NCI-H1417 (cell line): ENCODE measurements at places on chromosomes 11 and 22.
A peak's percentile ranks its signal among the peaks of the same experiment; 100 is the strongest.

DNA sequence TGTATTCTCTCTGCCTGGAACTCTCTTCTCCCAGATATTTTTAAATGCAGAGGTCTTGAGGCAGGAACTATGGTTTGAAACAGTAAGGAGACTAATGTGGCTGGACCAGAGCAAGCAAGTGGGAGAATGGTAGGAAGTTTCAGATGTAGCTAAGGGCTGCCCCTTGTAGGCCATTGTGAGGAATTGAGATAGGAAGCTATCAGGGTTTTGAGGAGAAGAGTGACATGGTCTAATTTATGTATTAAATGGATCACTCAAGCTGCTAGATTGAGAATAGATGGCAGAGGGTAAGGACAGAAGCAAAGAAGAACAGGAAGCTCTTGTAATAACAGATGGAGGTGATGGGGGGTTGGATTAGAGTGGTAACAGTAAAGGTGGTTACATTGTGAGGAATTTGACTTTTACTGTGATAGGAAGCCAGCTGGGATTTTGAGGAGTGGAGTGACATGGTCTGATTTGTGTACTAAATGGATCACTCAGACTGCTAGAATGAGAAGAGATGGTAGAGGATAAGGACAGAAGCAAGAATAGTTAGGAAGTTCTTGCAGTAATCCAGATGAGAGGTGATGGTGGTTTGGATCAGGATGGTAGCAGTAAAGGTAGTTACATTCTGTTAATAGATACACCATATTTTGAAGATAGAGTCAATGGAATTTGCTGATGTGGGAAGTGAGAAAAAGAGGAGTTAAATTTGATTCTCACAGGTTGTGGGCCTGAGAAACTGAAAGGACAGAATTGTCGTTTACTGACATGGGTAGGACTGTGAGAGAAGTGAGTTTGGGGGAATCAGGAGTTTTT, 63.0 kb downstream of the HIPK3 start:
- DNase-seq, result no peak

- peak; percentile 26 for DNase-seq
Measured at GRCh38 chr11:83312430-83312829, 26.3 kb upstream of the CCDC90B start.

DNA sequence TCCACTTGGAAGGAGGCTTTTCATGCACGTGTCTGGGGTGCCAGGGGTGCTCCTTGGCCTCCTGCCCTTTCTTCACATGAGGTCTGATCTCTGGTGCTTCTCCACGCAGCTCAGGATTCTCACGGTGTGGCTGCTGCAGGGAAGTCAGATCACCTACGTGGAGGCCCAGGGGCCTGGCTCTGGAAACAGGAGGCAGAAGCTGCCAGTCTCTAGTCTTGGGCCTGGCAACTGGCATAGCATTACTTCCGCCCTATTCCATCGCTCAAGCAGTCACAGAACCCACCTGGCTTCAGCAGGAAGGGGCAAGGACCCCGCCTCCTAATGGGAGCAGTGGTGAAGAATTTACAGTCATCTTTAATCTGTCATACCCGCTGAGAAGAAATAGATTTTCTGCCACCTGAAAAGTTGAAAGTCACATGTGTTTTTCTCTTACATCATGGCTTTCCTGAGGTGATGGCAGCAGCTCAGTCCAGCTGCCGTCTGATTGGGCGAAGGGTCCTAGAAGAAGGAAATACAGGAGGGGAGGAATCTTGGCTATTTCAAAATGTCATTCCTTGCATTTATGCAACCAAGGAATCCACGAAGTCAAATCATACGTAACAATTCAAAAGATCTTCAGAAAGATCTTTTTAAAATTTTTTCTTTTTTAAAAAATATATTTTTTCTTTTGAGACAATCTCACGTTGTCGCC, 50.1 kb upstream of the DKK3 start:
- DNase-seq, result no peak

DNA sequence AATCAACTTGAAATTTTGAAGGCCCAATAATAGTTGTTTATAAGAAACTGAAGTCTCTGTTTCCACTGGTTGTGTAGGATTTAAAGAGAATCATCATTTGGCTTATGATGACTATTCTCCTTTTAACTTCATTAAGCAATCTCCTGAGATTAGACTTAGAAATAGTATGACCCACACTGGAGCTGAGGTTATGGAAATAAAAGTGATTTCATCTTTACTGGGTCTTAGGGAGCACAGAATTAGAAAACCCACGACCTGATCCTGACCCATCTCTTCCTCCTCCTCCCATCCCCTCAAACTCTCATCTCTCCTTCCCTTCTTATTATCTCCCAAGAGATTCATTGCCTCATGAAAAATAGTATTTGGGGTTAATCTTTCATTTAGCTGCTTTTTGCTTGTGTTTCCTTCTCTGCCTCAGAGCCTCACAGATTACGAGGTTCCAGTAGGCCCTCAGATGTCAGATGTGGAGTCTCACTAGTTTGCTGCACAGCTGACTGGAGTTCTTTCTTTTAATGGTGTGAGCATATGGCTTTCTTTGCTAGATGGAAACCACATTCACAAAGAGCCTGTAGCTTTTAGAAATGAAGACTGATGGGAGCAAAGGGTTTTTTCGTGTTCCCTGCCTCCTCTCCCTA, 85.0 kb downstream of the ALX4 start:
- no peak for DNase-seq

GRCh38 chr11:73229321-73229895, 11.3 kb downstream of the P2RY2 start:
- DNase-seq, result no peak

DNA sequence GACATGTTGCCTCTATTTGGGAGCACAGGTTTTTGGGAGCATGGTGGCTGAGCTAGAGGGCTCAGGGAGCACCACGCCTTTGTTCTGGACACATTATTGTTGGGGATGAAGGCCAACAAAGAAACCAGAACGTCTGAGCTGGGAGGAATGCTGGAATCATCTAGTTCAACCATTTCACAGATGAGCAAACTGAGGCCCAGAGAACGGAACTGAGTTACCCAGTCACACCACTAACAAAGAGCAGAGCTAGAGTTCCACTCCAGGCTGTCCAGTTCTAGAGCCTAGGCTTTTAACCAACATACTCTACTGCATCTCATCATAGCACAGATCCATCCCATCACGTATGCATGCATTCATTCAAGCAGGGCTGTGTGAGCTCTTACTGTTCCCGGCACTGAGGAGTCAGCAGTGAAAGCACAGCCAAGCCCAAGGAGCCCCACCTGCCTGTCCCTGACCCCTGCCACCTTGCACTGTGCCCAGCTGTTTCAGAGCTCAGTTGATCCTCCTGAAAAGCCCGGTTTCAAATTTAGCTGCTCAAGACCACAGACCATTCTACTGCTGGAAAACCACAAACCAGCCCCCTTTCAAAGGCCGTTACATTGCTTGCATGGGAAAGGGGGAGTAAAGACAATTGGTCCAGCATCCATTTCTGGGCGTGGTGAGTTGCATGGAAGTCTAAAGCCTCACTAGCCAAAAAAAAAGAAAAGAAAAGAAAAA, 16.9 kb upstream of the TCF20 start:
- DNase-seq, result no peak

DNA sequence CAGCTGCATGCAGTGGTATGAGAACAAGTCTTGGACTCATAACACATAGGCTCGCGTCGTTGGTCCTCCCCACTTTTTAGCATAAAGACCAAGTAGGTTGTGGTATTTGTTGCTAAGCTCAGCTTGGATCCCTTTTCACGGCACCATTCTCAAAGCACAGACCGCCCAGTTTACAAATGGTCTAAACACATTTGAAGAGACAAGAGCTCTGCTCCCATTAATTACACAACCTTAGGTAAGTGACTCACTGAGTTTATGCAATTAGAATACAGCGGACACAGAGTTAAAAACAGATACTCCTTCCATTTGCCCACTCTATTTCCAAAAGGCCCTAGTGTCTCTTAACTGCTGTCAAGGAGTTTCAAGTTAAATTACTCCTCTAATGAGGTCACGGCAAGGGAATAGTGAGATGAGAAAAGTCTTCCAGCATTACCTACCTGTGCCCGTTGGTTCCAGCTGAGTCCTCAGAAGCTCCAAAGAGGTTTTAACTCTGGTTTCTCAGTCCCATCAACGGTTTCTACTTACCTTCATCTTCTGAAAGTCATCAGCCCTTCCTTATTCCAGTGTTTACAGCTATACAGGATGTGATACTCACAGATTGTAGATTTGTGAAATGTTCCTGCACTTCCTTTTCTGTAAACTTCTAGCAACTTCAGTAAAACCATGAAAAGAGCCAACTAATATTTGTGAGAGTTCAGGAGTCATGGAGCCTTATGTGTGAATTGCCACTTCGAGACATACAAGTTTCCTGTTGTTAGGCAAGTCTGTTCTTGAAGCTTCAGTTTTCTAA, at the start of gene MS4A6A:
TSS of gene MS4A6A (minus strand) at position 543 of the 790 bp plus-strand sequence. CDS start 1,356 bp downstream, outside the sequence.
- no peak for DNase-seq

- DNase-seq, result no peak
Measured at GRCh38 chr22:32920734-32921133, 119.2 kb downstream of the TIMP3 start.

- no peak for DNase-seq
Measured at GRCh38 chr11:117980720-117981119, 5.5 kb upstream of the IL10RA start.

DNA sequence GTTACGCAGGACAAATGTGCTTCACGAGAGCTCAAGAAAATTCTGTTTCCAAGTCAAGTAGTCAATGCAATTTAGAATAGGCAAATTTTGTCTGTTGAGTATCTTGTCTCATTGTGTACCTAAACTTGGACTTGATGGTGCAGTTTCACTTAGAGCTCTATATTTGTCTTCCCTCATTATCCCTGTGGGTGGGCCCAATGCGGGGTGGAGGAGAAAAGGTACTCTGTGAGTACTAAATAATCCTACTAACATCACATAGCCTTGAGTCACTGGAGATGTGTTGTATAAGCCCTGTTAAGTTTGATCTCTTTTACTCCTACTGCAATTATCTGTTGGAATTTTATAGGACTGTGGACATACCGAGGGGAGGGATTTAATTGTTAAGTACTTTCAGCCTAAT, 331.2 kb downstream of the METTL15 start:
- no peak for DNase-seq

GRCh38 chr22:27749597-27750225, 51.8 kb downstream of the MN1 start:
- DNase-seq, result no peak

- no peak for DNase-seq
Measured at GRCh38 chr22:45768490-45768889, 96.9 kb downstream of the ATXN10 start.

DNA sequence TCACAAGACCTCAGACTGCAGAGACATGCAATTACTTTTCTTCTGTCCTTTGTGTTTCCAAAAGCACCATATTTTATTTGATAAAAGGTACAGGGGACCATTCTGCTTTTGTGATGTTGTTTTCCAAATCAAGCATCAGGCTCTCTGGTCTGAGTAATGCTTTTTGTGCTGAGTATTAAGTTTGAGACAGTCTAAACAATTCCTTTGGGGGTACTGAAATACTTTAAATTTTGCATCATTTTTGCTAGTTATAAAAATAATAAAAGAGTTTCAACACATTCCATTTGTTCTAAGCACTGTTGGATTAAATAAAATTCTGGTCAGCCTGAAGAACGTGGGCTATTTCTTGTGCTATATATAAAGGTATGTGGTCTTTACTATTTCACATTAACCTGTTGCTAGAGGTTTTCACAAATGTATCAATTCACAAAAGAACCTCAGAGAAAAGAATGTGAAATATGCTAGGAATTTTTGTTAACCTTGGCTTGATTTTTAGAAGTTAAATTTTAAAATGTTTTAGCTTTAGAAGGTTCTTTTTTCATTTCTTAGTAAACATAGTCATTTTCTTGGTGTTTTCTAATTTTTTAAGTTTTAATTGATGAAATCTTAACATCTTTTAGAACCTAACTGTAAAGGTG, 61.6 kb downstream of the C22orf31 start:
- no peak for DNase-seq

GRCh38 chr11:22304337-22304961, 33.7 kb upstream of the SLC17A6 start:
- peak; percentile 55 for DNase-seq

- no peak for DNase-seq
Measured at GRCh38 chr11:44364596-44364995, 54.7 kb upstream of the ALX4 start.

DNA sequence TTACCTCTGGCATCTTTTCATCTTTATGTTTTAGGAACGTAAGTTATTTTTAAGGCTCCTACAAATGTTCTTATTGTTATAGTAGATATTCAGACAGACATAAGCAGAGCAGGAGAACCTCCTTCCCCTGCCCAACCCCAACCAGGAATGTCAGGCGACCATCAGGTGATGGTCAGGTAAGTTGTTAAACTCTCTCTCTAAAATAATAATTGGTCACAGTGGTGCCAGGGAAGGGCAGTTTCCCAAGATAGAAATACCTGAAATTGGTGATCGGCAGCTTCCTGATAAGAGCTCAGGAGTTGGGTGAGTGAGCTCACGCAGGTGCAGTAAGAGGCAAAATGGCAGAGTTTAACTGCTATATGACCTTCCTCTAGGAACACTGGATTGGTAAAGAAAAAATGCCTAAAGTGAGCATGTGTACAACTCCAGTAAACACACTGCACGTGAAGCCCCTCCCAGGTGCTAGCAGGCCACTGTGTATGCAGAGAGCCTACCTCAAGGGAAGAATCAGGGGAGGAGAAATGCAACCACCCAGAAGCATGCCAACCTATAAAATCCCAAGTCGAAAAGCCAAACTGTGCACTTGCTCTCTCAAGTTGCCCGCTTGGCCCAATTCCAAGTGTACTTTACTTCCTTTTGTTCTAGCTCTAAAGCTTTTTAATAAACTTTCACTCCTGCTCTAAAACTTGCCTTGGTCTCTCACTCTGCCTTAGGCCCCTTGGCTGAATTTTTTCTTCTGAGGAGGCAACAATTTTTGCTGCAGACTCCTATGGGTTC, 273.9 kb downstream of the SBF2 start:
- no peak for DNase-seq

DNA sequence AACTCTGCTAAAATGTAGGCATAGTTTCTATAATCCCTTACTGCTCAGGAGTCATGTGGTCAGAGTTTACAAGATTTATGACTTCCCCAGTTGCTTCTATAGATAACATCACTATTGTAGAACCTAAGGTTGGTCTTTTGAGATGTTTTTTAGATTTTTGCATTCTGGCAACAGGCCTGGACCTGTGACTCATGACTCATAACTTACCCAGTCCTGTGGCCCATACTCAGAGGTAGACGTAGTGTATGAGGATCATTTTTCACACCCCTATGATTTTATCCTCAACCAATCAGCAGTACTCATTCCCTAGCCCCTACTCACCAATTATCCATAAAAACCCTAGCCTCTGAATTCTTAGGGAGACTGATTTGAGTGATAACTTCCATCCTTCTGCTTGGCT, 384.4 kb upstream of the DDI1 start:
- DNase-seq, result no peak

- no peak for DNase-seq
Measured at GRCh38 chr11:15199693-15200092, 85.0 kb downstream of the INSC start.

GRCh38 chr11:124233376-124233775, 7.5 kb upstream of the OR8G1 start:
- DNase-seq, result no peak

- peak; percentile 59 for DNase-seq
Measured at GRCh38 chr11:117819096-117820040, 5.2 kb downstream of the FXYD2 start.
